ENCODE measurements at places on chromosomes 5 and 9.
A peak's percentile ranks its signal among the peaks of the same experiment; 100 is the strongest.

GRCh38 chr5:109177227-109177626 is 232.5 kb downstream of the PJA2 start:
- DNase-seq = no peak

DNA sequence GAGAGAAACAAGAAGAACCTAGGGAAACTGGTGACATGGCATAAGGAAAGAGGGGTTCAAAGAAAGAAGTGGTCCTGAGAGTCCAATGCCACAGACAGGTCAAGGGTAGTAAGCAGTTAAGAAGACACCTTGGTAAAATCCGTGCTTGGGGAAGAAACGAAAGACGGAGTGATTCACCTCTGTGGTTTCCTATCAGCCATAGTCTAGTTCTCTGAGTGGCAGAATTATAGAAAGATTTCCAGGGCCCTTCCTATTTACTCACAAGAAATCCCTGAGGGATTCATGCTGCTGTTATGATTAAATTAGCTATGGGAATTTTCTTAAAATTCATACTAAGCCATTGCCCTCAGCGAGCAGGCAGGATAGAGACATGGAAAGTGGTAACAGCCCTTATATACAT is 31.7 kb downstream of the IL33 start:
- no peak for DNase-seq

- peak; percentile 28 for DNase-seq
Observed at GRCh38 chr9:36995927-36996705, 38.0 kb downstream of the PAX5 start.

DNA sequence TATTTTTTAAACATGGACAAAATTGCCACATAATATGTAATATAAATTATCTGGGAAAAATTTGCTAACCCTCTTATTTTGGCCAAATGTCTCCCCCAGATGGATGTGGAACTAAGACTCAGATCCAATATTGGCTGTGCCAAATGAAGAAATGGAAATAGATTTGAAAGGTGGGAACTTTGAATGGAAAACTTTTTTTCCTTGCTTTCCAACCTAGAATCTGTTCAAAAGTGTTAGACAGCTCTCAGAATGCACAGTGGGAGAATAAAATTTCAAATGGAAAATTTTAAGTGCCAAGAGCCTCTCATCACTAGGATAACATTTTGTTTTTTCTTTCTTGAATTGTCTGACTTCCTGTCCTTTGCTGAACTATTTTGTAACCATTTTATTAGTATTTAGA is 142.6 kb upstream of the GAS1 start:
- no peak for DNase-seq

DNA sequence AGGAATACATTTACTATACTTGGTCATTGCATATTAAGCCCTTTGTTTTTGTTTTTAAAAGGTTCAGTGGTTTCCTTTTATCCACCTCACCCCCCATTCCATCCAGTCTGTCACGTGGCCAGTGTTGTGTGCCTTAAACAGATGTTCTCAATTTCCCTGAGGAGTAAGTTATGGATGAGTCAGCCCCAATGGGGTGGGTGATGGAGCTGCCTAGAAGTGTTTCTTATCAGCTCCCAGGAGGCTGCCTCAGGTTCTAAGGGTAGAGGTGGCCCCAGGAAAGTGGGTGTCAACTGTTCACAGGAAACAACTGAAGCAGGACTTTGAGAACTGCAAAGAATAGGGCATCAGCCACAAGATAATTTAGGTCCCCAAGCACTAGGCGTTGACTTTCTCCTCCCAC is 41.1 kb downstream of the ACTBL2 start:
- no peak for DNase-seq

DNA sequence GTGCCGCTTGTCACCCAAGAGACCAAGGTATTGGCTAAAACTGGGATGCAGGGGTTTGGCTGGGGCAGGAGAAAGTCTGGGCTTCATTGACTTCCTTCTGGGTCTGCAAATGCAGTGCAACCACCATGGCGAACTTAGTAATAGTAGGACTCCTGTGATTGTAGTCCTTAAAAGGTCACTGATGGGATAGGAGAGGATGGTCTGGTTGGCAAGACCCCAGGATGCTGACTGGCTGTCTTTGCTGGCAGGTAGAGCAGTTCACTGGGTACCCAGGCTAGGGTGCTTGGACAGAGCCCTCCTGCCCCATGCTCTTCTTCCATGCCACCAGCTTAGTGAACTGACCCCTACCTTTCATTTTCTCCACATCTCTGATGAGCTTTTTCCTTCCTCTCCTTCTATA is 37.2 kb downstream of the ANGPTL2 start:
- no peak for DNase-seq
